ENCODE measurements at places on chromosomes 1 and 21. TPM values are rescaled to one million over a fixed set of nuclear protein-coding genes. Genes with fewer than 3 reads are reported as not detected.

DNA sequence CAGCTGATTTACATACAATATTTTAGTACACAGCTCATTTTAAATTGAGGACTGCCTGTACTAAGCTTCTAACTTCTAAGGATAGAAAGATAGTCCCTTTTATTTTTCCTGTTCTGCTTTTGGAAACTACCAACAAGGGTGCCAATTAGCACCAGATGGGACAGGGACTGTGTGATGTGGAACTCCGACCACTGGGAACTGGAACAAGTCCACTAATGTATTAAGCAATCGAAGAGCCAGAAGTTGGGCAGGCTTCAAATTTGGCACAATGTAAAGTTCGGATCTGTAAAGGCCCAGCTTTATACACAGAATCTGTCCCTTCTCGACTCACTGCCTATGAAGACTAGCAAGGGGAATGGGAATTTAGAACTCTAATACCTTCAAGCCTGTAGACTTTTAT, 149.3 kb downstream of the ZC3H11B start:
- no peaks in the 10 kb centered on the region for H3K27me3 ChIP-seq
- H3K4me1 ChIP-seq = no peaks in the 10 kb centered on the region
- H3K36me3 ChIP-seq = no peaks in the 10 kb centered on the region
- no peak overlapping the region for H3K27ac ChIP-seq
- H3K4me3 ChIP-seq = no peak overlapping the region
- DNase-seq = no peak

DNA sequence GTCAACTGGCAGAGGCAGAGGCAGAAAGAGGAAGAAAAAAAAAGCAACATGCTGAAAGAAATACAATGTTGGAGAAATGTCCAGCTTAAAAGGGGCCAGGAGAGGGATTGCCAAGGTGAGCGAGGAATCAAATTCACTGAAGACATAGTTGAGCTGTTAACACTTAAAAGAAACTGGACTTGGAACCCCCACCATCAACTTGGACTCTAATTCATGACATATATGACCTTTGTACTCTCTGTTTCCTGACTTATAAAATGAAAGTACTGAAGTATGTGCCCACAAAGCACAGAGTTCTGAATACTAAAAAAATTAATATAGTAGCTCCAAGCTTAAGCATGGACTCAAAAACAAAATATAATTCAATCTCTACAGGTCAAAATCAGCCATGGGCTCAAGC, 16.1 kb downstream of the PRR9 start:
- H3K27ac ChIP-seq = no peak overlapping the region
- H3K36me3 ChIP-seq = no peaks in the 10 kb centered on the region
- no peaks in the 10 kb centered on the region for H3K4me1 ChIP-seq
- H3K4me3 ChIP-seq = no peak overlapping the region
- no peaks in the 10 kb centered on the region for H3K27me3 ChIP-seq
- DNase-seq = no peak

Gene KLHDC7A
- not detected for total RNA-seq

- H3K4me3 ChIP-seq = no peak overlapping the region
- H3K4me1 ChIP-seq = peaks cover 5% of the 10 kb centered on the region
- no peaks in the 10 kb centered on the region for H3K27me3 ChIP-seq
- no peak for DNase-seq
Observed at GRCh38 chr1:24861821-24862727, 68.0 kb downstream of the RUNX3 start.
